Activated T-helper 1 cell treated with anti-CD3 and anti-CD28 coated beads, Interleukin-12 subunit alpha, Interleukin-12 subunit beta, Interleukin-2, Interleukin-4 antibody, amounts not matched to agents 30 ng/mL and 10 ng/mL and 1 ng/mL, durations not matched to agents 14 hours and 24 hours and 36 hours (primary cell): ENCODE measurements at places on chromosomes 2 and 18.
A peak's percentile ranks its signal among the peaks of the same experiment; 100 is the strongest.

DNA sequence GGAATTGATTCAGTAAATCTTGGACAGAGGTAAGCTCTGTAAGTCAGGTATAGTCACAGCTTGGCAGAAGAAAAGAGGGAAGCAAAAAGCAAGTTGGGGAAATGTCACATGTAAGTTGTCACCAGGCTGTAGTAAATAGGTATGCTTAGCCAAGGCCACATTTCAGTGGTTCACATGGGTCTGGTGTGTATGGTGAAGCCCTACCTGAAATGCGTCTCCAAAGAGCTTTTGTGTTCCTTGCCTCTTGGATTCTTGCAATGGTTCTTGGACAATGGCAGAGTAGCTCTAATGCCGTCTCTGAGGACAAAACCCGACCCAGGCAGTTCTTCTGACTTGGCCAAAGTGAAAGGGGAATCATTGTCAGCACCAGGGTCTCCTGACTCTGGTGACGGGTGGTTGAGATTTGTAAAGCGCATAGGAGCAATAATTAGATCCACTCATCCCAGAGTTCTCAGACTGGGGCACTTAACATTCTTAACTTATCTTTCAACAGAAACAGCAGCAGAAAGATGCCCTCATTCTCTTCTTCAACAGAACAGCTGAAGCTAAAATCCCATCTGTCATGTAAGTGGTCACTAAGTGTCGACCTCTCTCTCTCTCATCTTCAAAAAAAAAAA is 34.4 kb upstream of the RPL37A start:
- DNase-seq, result no peak

GRCh38 chr2:232038881-232039485 is 77.5 kb downstream of the DIS3L2 start:
- DNase-seq, result no peak

- DNase-seq, result no peak
Observed at GRCh38 chr18:50696436-50696835, 123.4 kb downstream of the MRO start.

DNA sequence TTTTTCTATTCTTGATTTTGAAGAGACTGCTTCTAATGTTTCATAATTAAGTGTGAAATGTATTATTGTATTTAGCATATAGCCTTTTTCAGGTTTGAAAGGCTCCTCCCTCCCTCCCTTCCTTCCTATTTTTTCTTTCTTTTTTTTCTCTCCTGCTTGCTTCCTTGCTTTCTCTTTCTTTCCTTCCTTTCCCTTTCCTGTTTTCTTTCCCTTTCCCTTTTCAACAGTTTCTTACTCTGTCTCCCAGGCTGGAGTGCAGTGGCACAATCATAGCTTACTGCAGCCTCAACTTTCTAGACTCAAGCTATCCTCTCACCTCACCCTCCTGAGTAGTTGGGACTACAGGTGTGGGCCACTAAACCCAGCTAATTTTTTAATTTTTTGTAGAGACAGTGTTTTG is 44.6 kb downstream of the RMDN2 start:
- no peak for DNase-seq

GRCh38 chr18:46333431-46334135 is 229.4 kb downstream of the HAUS1 start:
- peak; percentile 34 for DNase-seq

DNA sequence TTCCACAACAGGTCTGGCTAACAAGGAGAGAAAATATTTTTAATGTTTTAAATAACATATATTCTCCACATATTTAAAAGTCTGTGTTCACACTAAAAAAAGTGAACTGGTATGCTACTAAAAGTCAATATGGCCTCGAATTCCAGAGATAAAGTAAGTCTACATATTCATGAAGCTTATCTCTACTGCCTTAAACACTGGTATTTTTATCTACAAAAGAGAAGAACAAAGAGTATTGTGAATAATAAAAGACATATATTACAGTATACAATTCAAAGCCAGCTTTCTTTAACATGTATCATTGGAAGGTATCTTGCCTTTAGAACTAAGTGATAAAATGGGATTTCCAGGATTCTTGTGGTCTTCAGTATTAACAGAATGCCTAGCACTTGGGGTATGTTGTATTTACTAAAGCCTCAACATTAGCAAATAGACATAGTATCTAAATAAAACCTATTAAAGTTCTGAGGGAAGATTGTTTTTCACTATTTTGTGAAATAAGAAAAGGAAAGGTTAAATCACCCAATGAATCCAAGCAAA is 302.8 kb upstream of the CCDC68 start:
- DNase-seq, result no peak

GRCh38 chr2:223396993-223397392 is 205.2 kb downstream of the SCG2 start:
- DNase-seq, result no peak

GRCh38 chr2:219116776-219117646 is 43.6 kb downstream of the NHEJ1 start:
- DNase-seq, result no peak

DNA sequence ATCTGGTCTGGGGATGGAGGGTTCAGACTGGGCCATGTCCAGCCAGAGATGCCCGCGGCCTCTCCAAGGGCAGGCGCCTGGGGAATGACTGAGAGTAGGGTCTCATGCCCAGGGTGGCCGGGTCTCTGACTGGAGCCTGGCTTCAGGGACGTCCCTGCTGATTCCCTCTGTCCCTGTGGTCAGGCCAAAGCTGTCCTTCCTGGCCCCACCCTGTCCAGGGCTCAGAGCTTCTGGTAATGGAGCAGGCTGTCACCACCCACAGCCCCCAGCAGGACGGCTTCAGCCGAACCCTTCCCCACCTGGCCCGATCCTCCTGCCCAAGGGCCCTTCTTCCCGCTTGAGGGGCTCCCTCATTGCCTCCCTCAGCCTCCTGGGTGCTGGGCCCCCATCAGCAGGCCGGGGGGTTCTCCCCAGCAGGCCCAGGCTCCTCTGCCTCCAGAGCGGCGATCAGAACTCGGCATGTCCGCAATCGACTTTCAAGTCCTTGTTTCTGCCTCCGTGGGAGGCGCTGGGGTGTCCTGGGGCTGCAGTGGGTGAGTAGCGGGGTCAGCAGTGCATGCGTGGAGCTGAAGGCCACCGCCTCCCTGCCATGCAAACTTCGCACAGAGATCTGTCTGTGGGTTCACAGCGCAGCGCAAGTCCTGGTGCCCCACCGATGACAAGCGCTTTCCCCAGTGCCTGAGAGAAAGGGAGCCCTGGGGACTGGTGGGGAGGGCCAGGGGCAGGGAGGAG is 18.3 kb downstream of the RAMP1 start:
- DNase-seq, result no peak

GRCh38 chr2:237569041-237569440 is 2.7 kb downstream of the PRLH start:
- no peak for DNase-seq

GRCh38 chr2:116810645-116811044 is 1003.8 kb upstream of the DDX18 start:
- no peak for DNase-seq

DNA sequence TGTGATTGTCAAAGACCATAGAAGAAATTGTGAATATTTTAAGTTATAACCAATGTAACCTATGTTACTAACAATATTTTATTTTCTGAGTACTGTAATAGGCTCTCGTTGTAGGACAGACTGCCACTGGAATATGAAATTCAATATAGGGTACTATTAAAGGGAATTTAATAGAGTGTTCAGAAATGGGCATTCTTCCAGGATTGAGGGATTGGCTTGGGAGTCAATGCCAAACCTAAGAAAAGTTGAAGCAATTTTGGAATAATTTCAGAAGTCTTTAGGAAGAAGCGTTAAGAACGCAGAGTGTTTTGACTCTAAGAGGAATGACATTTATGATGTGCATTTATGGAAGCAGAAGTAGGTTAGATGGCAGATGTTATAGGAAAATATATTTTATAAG is 79.0 kb downstream of the ACVR2A start:
- DNase-seq, result no peak

DNA sequence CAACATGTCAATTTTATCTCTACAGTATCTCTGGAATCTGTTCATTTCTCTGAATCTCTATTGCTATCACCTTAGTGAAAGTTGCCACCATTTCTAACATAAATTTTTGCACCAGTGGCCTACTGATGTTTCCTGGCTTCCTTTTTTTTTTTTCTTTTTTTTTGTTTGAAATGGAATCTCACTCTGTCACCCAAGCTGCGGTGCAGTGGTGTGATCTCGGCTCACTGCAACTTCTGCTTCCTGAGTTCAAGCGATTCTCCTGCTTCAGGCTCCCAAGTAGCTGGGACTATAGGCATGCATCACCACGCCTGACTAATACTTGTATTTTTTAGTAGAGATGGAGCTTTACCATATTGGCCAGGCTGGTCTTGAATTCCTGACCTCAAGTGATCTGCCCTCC is 35.1 kb downstream of the KCNJ13 start:
- no peak for DNase-seq

DNA sequence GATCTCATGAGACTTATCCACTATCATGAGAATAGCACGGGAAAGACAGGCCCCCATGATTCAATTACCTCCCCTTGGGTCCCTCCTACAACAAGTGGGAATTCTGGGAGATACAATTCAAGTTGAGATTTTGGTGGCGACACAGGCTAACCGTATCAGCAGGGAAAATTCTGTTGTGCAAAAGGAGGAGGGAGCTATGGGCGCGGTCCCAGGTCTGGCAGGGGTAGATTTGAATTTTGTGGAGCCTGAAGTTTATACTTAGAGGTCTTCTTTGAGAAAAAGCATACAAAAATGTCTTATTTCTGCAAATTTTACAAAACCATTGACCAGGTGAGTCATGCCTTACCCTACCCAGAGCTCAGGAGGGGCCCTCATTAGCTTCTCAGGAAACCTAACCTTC is 36.6 kb downstream of the SLC4A3 start:
- no peak for DNase-seq

DNA sequence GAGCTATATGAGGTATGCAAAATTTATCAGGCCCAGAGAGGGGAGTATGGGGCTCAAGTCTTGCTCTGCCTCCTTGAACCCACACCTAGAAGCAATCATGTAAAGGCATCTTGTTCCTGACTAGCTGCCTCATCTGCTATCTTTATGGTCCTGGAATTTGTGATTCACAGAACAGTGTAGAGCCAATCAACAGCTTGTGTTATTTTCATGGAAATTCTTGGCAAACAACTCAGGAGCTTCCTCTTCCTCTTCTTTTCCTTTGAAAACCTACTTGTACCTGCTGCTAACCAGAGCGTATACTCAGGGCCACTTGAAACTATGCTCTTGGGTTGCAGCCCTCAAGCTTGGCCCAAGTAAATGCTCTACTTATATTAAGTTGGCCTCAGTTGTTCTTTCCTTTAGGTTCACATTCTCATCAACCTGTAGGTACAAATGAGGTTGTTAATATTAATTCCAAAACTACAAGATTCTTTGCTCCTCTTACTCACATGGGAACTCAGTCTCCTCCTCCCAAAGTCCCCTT is 3.5 kb upstream of the NOSTRIN start:
- DNase-seq, result no peak

- DNase-seq, result no peak
Observed at GRCh38 chr2:69456950-69457445, 19.8 kb upstream of the NFU1 start.

GRCh38 chr2:174666845-174667244 is 69.2 kb upstream of the WIPF1 start:
- DNase-seq, result no peak

DNA sequence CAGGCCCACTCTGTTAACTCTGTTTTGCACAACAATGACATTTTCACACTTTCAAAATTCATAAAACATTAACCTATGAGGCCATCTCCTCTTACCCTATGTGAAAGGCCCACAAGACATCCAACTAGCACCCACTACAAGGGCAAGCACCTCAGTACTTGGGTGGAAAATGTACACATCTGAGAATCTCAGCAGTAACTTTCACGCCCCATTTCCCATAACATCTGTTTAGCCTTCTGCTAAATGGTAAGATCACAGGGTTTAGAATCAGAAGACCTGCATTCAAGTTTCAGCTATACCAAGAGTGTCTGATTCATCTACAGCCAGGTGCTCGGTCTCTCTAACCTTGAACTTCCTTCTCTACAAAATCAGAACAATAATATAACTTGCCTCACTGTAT is 89.2 kb downstream of the SP100 start:
- no peak for DNase-seq

- DNase-seq, result no peak
Observed at GRCh38 chr18:74264303-74265020, 27.3 kb downstream of the CYB5A start.

DNA sequence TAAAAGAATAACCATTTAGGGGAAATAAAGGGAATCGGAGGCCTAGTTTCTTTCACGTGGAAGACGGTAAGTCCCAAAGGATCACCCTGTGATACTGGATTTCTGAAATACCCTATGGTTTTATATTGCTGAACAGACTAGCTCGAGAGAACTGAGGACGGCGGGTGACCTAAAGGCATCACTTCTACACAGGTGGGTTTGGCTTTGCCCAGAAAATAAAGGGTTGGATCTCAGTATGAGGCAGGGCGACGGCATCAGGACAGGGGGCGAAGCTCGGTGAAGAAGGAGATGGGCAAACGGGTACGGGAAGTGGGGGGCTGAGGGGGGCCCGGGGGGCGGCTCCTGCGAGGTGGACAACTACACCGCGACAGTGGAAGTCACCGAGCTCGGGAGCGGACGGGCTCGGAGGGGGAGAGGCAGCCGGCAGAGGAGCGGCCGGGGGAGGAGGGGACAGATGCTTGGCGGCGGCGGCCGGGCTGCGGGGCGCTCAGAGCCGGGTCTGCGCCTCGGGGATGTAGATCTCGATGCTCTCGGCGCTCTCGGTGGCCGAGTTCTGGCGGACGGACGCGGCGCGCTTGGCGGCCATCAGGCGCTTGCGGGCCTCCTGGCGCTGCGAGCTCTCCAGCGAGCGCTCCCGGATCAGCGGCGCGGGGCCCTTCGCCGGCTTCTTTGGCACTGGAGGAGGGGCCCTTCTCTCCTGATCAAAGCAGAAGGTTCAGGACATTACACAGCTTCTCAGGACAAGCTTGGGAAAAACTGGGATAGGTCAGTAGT is 48.9 kb downstream of the TGIF1 start:
- DNase-seq, result no peak

DNA sequence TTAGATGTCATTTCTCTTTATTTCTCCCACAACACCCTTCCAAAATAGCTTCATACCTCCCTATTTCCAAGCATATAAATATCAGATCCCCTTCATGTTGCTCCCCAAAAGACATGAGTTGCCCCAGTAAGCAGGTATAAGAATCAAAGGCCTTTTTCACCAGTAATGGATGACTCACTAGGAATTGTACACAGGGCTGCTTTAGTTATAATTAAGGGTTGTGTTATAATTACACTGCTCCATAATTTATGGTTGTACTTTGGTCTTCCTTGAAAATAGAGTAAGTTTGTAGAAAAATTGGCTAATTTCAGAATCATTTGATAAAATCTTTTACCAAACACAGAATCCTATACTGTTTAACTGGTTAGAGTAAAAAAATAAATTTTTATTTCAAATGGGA is 8.8 kb upstream of the AQP4 start:
- DNase-seq, result no peak

DNA sequence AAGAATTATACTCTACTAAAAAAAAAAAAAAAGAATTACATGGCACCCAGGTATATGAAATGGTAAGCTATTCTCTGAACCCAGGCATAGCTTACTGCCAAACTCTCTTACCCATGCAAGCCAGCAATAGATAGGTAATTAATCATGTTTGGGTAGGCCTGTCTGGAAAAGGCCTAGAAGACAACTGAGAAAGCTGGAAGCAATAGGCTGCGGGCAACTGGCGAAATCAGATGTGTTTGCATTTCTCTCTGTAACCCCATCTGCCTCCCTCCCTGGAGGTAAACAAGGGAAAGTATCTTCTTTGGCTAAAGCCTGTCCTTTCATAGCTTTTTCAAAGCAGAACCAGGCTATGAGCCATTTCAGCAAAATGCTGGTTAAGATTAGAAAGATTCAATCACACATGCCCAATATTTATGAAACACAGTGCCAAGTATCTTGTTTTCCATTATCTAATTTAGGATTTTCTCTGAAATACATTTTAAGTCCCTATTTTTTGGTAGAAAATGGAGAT is 934.8 kb upstream of the DDX18 start:
- DNase-seq, result no peak
